Mucosa of gallbladder (tissue), 1 donor: ENCODE measurements at places on chromosomes 3 and 15. TPM values are rescaled to one million over a fixed set of nuclear protein-coding genes. Genes with fewer than 3 reads are reported as not detected.

DNA sequence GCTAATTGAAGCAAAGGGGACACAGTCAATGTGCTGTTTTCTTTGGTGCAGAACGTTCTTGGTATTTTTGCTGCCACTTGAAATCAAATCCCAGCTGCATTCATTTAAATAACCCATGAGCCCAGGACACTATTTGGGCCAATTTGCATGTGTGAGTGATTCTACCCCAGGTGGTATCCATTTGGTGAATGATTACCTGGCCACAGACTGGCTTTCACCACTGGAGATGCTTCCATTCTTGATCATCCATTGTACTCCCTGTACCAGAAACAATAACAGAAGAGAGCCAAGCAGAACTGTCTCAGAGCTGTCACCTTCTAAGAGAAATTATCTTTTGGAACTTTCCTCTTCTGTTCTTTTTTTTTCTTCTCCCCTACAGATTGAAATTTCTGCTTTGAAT, 139.7 kb upstream of the RARB start:
- DNase-seq, result no peak

DNA sequence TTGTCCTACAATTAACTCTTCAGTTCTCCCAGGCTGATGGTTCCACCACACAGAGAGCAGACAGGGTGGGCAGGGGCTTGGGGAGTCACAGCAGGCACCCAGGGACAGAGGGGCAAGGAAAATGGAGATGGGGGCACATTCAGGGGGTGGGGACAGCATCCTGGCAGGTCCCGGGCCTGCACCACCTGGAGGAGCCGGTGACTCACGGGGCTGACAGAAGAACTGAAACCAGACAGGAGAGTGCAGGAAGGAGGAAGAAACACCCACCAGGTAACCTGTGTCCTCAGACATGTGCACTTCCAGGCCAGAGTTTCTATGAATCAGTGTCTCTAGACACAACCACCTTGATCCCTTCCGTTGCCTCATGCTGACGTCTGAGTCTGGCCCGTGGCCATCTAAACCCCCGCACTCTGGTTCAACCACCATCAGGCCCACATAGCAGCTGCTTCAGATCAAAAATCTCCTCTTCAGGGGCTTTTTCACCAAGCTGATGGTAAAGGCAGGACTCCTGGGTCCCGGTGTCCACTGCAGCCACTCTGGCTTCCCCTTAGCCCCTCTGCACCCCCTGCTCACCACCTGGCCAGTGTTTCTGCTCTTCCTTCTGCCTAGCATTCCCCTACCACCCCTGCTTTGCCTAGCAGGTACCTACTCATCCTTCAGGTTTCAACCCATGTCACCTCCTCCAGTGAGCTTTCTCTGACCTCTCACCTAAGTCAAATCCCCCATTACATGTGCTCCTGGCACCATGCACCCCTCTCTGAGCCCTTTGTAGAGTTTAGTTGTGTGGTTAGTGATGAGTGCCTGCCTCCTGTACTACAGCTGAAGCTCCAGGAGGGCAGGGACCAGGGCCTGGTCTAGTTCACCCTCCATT, 16.5 kb upstream of the CYP11A1 start:
- DNase-seq, result no peak

GRCh38 chr3:35814531-35814930, 175.2 kb downstream of the ARPP21 start:
- DNase-seq, result no peak

DNA sequence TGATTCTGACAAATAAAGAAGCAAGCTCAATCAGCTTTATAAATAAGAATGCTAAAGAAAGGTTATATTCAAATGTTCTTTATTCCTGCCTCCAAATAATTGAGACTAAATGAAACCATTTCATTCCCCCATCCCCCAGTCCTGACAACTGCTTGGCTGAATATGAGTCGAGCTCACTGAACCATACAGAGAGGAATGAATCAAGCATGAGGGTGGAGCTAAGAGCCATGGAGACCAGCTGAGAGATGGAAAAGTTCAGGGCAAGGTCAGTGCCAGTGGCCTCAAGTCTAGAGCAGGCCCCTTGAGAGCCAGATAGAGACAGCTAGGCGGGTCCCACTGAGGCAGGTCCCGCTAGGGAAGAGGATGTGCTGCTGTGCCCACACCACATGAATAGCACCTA, 188.7 kb upstream of the EIF1B start:
- no peak for DNase-seq

The GOLGA6L7 gene
- total RNA-seq, result not detected

DNA sequence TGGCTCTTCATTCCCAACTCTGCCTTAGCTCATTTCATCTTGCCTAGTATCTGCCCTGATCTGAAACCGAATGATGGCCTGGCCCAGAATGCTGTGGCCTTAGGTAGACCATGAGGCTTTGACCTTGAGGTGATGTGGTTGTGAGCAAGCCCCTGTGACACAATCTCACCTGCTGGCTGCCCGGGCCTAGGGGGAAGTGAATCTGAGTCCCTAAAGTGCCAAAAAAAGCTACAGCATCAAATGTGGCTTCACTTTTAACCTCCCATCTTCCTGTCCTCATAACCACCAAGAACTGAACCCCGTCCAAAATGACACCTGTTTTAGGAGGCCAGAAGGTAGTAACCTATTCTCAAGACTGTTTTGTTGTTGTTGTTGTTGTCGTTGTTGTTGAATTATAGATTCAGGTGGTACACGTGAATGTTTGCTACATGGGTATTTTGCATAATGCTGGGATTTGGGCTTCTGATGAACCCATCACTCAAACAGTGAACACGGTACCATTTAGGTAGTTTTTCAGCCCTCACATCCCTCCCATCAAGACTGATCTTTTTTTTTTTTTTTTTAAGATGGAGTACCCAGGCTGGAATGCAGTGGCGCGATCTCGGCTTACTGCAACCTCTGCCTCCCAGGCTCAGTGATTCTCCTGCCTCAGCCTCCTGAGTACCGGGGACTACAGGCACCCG, 54.6 kb downstream of the MCCC1 start:
- no peak for DNase-seq

- DNase-seq, result no peak
These were observed 62.8 kb upstream of the CSPG4 start for GRCh38 chr15:75775296-75776064.

- DNase-seq, result no peak
These were observed 1030.8 kb upstream of the CFAP20DC start for GRCh38 chr3:60080648-60081047.

The MOBP gene
- 0.14 TPM for total RNA-seq

GRCh38 chr3:7841451-7841850, 660.2 kb upstream of the LMCD1 start:
- DNase-seq, result no peak

DNA sequence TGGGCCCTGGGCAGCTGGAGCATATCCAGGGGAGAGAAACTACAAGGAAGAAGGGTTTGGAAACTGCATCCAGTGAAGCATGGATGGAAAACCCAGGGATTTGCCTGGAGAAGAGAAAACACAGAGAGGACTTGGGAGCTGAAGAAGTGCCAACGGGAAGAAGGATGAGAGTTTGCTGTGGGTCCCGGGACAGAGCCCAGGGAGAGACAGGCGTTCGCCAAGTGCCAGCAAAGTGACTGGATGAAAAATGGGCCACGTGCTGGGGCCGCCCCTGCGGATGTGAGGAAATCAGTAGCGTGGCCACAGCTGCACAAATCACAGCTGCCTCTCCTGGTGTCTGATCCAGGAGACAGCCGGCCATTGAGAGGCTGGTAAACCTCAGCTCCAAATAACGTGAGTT, 70.4 kb downstream of the HES1 start:
- peak; percentile 58 for DNase-seq

DNA sequence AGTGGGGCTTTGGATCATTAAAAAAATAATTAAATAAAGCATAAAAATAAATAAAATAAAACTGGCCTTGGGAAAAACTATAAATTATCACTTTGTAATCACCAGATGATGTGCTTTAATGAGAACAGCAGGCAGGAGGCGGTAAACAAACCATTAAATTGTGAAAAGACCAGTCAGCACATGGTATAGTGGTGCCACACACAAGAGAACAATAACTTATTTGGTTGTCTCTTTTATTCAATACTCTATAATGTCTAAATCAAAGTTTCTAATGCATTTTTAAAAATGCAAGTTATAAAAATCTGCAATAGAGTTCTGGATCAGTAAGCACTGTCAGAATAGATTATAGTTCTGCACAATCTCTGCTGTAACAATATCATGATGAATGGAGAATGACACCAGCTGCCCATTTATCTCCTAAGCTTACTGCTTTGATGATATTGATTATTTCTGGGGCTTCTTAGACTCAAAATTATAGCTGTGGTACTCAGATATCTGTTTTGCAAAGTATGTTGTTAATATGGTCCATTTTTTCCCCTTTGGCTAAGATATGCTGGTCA, 259.3 kb downstream of the NAALADL2 start:
- DNase-seq, result no peak
